ENCODE measurements at places on chromosomes 5 and 9. TPM values are rescaled to one million over a fixed set of nuclear protein-coding genes. Genes with fewer than 3 reads are reported as not detected.

DNA sequence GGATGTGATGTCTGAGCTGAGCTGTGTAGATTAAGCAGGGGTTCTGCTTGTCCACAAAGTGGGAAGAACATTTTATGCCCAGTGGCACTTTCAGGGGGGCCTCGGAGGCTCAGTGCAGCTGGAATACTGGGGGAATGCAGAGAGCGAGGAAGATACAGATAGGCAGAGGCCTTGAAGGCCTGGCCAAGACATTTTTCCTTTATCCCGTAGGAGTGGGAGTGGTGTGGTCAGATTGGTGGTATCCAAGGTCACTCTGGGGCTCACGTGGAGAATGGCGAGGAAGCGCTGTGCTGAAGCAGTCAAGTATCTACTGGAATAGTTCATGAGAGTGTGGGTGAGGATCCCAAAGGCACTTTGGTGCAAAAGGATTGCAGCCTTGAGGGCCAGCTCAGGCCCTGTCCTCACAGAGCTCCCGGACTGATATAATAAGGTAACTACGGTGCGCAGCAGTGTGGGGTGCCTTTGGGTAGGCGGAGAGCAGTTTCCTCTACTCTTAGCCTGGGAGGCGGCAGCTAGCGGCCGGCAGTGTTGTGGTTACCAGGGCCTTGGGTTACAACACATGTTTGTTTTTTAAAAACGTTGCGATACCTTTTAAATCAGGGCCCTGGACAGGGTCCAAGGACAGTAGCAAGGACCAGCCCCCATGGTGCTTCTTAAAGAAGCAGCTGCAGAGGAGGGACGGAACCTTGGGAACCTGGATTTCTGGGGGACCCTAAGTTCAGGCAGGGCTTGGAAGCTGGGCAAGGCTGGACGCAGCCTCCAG is 10.8 kb upstream of the CCDC69 start:
- DNase-seq = no peak

- DNase-seq = peak; percentile 10
Measured at GRCh38 chr5:157004893-157005551, 42.0 kb upstream of the TIMD4 start.

The MSMP gene
- total RNA-seq = 0.46 TPM

GRCh38 chr5:136033848-136034247 is 5.1 kb downstream of the TGFBI start:
- no peak for DNase-seq

- DNase-seq = no peak
Measured at GRCh38 chr5:100777680-100778300, 125.3 kb downstream of the ST8SIA4 start.

DNA sequence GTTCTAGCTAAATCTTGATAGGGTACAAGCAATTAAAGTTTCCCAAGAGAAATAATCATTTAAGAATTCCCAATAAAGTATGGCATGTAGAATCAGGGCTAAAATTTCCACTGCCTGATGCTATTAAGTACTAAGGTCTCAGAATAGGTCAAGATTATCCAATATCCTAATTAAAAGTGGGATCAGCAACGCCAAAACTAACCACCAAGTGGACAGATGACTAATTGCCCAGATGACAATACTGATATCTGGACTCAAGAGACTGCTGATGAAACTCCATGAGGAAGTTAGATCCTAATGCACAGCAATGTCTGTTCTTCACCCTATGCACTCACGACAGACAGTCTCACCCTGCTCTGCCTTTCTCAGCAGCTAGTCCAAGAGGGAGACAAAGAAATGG is 14.3 kb downstream of the DEPDC1B start:
- DNase-seq = no peak

The DNLZ gene
- total RNA-seq = 10.6 TPM
